ENCODE measurements at places on chromosomes 5 and 9.

DNA sequence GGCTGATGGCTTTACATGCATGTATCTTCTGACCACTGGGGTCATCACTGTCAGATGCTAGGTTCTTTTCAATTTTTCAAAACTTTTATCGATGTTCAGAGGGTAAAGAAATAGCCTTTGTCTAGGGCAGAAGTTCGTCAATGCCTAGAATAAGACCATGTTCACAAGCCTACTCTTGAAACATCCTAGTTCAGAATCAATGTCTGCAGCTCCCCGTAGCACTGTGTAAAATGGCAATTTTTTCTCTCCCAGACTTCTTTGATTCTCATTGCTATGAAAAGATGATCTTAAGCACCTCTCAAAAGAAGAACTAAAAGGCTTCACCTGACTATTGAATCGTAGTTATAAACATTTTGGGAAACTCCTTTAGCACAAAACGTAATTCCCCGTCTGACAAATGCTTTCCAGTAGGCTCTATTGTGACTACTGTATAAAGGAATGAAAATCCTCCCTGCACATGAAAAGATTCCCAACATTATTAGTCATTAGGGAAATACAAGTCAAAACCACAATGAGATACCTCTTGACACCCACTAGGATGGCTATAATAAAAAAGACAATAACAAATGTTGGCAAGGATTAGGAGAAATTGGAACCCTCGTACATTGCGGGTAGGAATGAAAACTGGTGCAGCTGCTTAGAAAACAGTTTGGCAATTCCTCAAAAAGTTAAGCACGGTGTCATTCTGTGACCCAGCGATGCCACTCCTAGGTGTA lies 263.5 kb downstream of the ARHGAP26 start:
- no peak for DNase-seq

DNA sequence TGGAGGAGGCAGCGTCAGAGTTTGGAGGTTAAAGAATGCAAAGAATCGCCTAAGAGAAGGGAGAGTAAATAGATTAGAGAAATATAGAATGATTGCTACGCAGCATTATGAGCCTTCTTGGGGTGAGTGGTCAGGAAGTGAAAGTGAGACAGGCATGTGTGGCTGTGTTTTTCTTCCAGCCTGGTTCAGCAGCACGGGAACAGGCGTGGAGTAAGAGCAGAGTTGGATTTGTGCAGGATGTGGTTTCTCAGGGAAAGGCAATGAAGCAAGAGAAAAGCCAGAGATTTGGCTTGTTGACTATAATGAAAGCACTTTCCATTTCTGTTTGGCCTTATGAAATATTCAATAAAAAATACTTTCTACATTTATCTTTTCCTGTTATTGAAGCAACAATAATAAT lies 34.3 kb upstream of the FRMD3 start:
- no peak for DNase-seq

DNA sequence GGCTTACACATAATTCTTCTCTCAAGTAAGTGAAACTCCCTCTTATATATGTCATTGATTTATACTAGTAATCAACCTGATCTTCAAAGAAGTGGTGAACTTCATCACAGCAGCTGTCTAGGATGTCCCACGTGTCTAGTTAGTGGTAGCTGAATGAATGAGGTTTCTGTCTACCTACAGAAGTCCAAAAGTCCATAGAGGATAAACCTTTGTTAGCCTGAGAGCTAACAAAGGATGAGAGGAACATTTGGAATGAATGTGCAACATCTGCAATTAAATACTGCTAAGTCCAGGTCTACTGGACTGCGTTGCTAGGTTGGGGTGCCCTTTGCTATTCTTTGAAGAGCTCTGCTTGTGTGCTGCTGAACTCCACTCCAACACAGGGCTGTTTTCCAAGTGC lies 213.8 kb upstream of the DAP start:
- DNase-seq = no peak

DNA sequence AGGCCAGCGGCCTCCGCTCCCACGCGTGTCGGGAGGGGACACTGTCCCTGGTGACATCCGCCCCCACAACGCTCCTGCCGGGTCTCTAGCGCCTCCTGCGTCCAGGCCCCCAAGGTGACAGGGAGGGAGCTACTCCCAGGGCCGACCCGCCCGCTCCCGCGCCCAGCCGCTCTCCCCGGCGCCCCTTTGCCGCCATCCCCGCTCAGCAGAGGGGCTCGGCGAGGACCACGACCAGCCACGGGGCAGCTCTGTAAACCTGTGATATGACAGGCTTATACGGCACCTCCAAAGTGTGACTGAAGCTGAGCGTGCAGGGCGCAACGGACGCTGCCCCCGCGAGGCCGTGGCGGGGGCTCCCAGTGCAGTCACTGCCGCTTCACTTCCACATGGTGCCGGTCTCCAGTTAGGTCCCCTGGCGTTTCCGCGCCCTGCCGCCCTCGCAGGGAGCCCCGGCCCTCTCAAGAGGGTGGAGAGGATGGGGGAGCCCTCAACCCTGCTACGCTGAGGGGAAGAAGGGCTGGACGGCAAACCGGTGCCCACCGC lies 978 bp upstream of the ADCY2 start:
- no peak for DNase-seq

DNA sequence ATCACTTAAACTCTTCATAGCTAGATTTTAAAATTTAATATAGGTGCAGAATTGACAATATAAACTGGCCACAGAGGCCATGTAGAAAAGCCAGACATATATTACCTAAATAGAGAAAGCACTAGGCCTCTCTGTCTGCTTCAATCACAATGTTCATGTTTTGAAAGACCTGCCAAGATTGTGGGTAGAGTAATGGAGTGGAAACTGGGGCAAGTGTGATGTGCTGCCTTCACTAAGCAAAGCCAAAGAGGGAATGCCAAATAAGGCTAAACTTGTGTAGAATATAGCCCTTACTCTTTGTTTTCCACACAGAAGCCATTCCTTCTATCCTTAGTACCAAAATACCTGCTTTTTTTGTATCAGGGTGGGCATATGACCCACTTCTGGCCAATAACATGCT lies 15.1 kb upstream of the ISOC1 start:
- no peak for DNase-seq

GRCh38 chr5:79878136-79878679 lies 112.9 kb downstream of the MTX3 start:
- no peak for DNase-seq

- DNase-seq = no peak
These were observed 6.3 kb upstream of the ASB6 start for GRCh38 chr9:129648092-129648763.

- DNase-seq = no peak
These were observed 79.7 kb upstream of the ASTN2 start for GRCh38 chr9:117494401-117495090.

GRCh38 chr5:124889850-124890249 lies 143.4 kb upstream of the ZNF608 start:
- DNase-seq = no peak

All from activated CD4-positive, alpha-beta T cell treated with anti-CD3 and anti-CD28 coated beads, Interleukin-2, Interleukin-4, amounts not matched to agents 100 ng/mL and 50 ng/mL, durations not matched to agents 16 hours and 8 hours (primary cell).